ENCODE measurements at places on chromosomes 13 and 19. TPM values are rescaled to one million over a fixed set of nuclear protein-coding genes. Genes with fewer than 3 reads are reported as not detected.

The RGCC gene
- 8.4 TPM for total RNA-seq

The IZUMO2 gene
- not detected for total RNA-seq

The ICAM4 gene
- total RNA-seq = not detected

The SMIM24 gene
- 2.5 TPM for total RNA-seq

The EDNRB gene
- 0.36 TPM for total RNA-seq

The IGLON5 gene
- total RNA-seq = 0.06 TPM

The SIGLEC8 gene
- total RNA-seq = not detected
